ENCODE measurements at places on chromosomes 7 and 10. TPM values are rescaled to one million over a fixed set of nuclear protein-coding genes. Genes with fewer than 3 reads are reported as not detected.

NPM3 gene
- total RNA-seq: 168 TPM

TAS2R41 gene
- not detected for total RNA-seq

RHOBTB1 gene
- total RNA-seq: not detected

DNA sequence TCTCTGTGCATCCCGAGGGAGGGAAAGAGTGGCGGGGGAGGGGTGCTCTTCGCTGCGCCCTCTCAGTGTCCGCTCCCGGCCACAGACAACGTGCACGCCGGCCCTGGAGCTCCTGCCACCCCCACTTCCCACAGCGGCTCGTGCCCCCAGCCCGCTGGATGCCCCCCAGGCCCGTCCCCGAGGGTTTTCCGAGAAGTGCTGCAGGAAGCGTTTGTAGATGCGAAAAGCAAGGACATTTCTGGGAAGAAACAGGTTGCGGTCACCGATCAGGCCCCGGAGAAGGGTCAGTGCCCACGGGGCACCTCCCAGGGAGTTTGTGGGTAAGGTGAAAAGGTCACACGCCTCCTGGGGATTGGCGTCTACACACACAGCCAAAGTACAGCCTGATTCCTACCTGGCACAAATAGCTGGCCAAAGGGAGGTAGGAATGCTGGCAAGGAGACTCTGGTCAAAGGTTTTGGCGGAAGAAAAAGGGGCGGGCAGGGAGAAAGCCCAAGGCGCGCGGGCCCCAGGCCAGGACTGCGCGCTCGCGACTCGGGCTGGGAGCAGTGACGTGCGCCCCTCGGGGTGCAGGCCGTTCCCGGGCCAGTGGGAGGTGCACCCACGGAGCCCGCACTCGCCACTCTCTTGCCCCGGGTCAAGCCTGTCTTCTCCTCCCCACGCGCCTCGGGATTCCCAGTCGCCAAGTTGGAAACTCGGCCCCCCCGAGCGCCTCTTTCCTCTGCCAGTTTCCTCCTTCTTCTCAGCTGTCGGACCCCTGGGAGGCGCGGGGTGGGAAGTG, 1.5 kb upstream of the NRP1 start:
- peaks cover 19% of the 10 kb centered on the region for H3K4me1 ChIP-seq
- H3K27me3 ChIP-seq: peaks cover 55% of the 10 kb centered on the region
- peak overlapping the region; percentile 44 for H3K4me3 ChIP-seq
- no peak overlapping the region for H3K27ac ChIP-seq
- peak; percentile 11 for DNase-seq
- no peaks in the 10 kb centered on the region for H3K36me3 ChIP-seq

DNA sequence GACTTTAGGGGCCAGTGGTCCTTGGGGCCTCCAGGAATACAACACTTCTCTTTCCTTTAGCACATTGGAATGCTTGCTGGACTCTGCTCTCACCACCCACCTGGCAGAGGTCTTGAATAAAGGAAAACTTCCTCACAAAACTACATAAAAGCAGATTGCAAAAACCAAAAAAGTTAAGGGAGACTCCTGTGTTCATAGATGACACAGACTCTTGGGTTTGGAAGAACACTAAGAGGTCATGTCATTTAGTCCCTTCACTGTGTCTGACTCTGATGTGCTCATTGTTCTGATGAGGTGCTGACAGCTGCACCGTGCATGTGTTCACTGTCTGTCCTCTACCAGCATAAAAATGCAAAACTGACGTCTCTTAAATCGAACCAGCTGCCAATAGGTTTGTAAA, 11.4 kb downstream of the BLNK start:
- no peak overlapping the region for H3K4me3 ChIP-seq
- no peak for DNase-seq
- no peaks in the 10 kb centered on the region for H3K36me3 ChIP-seq
- H3K4me1 ChIP-seq: no peaks in the 10 kb centered on the region
- H3K27me3 ChIP-seq: peaks cover 2% of the 10 kb centered on the region

Data from activated CD4-positive, alpha-beta memory T cell treated with anti-CD3 and anti-CD28 coated beads for 36 hours (primary cell).